CD4-positive, alpha-beta T cell treated with Interleukin-10 for 1 hour (primary cell): ENCODE measurements at places on chromosomes 4 and X.
A peak's percentile ranks its signal among the peaks of the same experiment; 100 is the strongest.

DNA sequence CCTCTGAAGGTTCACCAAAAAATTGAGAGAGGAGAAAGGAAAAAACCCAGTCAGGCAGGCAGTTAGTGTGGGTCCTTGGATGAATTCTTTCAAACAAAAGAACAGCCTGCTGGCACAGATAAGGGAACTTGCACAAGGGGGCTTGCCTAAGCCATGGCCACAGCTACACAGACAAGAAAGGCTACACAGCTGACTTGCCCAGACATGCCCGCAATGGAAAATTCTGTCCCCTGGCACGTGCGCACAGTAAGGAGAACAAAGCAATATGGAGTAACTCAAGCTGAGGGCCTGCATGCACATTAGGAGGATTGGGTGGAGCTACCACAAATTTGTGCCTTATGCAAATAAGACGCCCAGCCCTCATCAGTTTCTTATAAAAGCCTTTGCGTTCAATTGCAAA is 512.5 kb upstream of the HTR2C start:
- no peak for DNase-seq

GRCh38 chrX:38704146-38704882 is 96.9 kb upstream of the MID1IP1 start:
- no peak for DNase-seq

GRCh38 chr4:11408233-11408967 is 20.3 kb downstream of the HS3ST1 start:
- no peak for DNase-seq

- peak; percentile 56 for DNase-seq
These were observed 328.6 kb downstream of the ARHGAP10 start for GRCh38 chr4:148060264-148061140.

DNA sequence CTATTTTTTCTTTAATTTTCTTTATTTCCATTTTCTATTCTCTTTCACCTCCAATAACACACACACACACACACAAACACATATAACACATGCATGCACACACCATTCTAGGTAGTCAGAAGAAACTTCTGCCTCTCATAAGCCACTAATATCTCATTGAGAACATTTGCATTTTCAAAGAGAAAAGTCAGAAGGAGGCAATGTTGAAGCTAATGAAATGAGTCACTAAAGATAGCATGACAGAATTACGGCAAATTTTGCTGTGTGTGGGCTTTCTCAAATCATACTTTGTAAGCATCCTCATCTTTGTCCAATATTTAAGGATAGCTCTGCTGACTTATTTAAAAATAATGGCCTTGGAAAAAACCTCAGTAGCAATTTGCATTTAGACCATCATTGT is 291.3 kb downstream of the GUCY2F start:
- DNase-seq = no peak

DNA sequence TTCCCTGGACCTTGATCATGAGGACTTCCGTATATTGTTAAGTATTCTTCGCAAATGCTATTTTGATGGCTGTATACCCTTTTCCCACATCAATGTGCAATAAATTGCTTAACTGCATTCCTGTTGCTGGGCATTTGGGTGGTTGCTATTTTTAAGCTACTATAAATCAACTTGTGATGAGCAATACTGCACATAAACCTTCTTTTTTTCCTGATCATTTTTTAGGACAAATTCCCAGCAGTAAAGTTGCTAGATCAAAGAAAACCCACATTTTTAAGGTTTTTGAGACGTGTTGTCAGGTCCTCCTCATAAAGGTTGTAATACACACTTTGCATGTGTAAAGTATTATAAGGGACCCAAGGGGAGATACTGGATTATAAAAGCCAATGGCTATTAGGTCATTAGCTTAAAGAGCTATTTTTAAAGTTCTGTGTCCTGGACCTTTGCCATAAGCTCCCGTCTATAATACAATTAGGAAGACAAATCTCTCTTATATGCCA is 35.6 kb downstream of the LIMCH1 start:
- DNase-seq = no peak

- no peak for DNase-seq
These were observed 275.0 kb upstream of the CTSO start for GRCh38 chr4:156228676-156229075.

- no peak for DNase-seq
These were observed 38.1 kb downstream of the KDR start for GRCh38 chr4:55087009-55087912.

DNA sequence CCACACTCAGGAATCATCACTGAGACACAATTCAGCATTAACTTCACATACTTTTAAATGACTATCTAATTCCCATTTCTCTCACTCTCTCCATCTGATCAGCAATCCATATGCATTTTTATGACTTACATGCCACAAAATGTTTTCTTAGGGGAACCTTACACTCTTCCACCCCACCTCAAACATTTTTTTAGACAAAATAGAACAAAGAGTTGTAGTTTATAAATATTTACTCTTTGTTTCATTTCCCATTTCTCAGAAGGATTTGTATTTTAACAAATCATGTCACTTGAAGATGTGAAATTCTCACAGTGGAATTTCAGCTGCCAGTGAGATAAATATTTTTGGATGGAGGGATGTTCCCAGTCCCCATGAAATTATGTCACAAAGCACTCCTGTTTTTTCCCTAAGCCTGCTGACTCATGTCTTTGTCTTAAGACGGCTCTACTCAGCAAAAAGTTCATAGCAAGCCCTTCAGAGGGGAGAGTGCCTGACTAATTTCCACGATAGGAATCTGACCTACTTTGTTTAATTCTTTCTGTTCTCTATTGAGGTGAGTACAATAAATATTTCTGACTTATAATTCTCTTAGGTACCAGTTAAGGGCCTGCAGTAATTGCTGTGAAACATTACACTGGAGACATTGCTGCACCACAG is 257.7 kb downstream of the THOC2 start:
- DNase-seq = no peak

DNA sequence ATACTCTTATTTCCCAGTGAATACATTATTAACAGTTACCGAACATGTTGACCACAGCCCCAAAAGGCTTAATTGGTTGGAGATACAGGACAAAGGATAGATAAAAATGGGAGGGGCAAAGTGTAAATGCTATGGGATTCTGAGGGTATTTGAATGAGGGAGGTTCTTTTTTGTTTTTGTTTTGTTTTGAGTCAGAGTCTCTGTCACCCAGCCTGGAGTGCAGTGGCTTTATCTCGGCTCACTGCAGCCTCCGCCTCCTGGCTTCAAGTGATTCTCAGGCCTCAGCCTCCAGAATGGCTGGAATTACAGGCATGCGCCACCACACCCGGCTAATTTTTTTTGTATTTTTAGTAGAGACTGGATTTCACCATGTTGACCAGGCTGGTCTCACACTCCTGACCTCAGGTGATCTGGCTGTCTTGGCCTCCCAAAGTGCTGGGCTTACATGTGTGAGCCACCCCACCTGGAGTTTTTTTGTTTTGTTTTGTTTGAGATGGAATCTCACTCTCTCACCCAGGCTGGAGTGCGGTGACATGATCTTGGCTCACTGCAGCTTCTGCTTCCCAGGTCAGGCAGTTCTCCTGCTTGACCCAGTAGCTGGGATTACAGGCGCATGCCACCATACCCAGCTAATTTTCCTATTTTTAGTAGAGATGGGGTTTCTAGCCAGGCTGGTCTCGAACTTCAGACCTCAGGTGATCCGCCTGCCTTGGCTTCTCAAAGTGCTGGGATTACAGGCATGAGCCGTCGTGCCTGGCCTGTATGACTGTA is 9.0 kb downstream of the UBE2K start:
- no peak for DNase-seq

GRCh38 chrX:334331-334891 is 15.8 kb upstream of the GTPBP6 start:
- DNase-seq = no peak

- no peak for DNase-seq
These were observed 29.8 kb upstream of the RELL1 start for GRCh38 chr4:37715889-37716402.

- no peak for DNase-seq
These were observed 233.8 kb downstream of the IL15 start for GRCh38 chr4:141870152-141870551.

- DNase-seq = no peak
These were observed 12.6 kb downstream of the EFNB1 start for GRCh38 chrX:68841251-68842049.

DNA sequence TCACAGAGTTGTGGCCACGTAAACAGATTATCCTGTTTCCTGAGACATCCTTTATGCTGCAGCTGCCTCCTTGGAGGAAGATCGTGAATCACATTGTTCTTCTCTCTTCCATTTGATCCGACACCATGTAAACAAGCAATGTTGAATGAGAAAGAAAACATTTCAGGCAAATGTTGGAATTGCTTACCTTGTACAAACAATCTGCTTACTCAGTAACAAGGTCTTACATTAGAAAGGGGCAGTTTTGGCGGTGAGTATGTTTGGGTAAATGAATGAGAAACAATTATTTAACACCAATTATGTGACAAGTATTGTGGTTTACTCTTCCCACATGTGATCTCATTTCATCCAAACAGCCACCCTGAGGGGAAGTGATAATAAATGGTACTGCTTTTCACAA is 637.8 kb downstream of the RAB28 start:
- DNase-seq = no peak

DNA sequence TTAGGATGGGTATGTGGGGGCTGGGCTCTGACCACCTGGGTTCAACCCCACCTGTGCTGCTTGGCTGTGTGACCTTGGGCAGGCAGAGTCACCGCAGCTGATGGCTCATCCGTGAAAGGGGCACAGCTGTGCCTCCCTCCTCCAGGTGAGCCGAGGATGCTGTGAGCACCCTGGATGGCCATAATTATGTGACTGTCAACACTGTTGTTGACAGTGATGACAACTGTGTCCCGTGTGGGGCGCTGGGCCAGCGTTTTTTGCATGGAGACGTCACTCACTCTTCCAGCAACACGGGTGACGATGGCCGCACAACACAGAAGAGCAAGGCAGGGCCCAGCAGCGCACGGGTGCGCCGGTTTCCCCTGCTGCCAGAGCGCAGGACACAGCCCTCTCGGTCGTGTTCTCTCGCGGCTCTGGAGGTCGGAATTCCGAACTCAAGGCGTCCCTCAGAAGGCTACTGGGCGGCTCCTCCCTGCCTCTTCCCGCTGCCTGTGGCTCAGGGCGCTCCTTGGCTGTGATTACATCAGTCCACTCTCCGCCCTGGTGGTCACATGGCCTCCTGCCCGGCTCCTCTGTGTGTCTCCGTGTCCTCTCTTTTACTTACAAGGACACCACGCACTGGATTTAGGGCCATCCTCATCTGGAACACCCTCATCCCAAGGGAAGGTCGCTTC is 1.3 kb downstream of the SH3TC1 start:
- DNase-seq = peak; percentile 43

DNA sequence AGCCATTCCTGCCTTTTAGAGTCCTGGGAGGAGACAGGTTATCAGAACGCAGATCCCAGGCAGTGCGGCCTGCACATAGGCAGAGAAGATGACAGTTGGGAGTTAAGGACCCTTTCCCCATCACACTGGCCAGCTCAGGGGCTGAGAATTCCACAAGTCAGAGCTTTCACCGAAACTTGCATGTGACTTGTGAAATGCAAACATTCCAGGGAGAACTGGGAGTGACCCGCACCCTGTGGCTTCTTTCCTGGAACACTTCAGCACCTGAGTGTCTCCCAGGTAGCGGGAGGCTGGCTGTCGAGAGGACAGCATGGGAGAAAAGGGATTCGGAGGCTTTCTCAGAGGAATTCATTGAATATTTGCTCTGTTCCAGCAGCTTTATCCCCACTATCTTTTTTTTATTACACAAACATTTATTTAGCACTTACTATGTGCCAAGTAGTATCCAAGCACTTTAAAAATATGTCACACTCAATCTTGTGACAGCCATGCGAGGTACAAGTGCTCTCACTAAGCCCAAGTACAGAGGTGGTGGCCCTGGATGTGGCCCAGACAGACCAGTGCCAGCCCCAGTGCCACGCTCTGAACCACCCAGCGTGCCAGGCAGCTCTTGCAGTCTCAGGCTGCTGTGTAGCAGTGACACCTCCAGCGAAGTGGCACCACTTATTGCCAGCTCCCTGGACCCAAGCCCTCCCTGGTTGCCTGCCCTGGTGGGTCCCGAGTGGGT is 100.5 kb downstream of the PHKA2 start:
- no peak for DNase-seq

GRCh38 chrX:109775386-109775785 is 42.3 kb upstream of the ACSL4 start:
- DNase-seq = no peak

DNA sequence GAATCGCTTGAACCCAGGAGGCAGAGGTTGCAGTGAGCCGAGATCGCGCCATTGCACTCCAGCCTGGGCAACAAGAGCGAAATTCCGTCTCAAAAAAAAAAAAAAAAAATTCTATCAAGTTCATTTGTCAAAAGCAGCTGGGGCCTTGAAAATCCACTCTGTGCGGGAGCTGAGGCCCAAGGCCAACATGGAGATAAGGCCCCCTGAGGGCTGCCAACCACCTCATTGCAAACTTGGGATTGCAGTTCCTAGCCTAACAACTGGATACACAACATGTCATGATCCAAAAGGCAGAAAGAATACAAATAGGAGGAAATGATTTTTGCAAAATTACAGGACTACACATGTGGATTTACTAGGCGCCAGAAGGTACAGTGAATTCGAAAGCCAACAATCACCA is 22.5 kb upstream of the PRDX4 start:
- DNase-seq = no peak

- no peak for DNase-seq
These were observed 33.8 kb upstream of the SPANXN1 start for GRCh38 chrX:145213504-145213903.

DNA sequence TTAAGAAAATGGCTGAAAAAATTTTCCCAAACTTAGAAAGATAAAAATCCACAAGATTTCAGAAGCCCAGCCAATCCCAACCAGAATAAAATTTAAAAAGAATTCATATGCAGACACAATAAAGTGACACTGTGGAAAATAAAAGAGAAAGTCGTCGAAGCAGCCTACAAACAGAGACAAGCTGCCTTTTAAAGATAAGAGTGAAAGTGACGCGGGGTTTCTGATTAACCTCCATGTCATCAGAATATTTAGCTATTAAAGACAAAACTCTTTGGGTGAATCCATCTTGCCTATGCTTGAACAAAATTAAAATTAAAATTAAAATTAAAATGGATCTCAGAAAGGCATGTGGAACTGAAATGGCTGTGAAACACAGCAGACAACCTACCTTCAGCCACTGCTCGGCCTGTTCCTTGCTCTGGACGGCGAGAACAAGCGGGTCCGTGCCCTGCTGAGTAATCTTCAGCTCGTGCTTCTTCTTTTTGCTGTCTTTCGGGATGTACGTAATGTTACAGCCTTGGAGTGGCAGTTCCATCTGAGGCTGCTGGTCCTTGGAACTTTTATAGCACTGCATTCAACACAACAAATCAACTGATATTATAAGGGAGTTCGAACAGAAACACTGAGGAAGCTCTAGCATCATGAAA is 101.4 kb downstream of the AFAP1 start:
- DNase-seq = no peak

GRCh38 chr4:40251366-40251765 is 54.5 kb downstream of the RHOH start:
- DNase-seq = no peak
